ENCODE measurements at places on chromosomes 12 and 14. TPM values are rescaled to one million over a fixed set of nuclear protein-coding genes. Genes with fewer than 3 reads are reported as not detected.

The SPIC gene
- not detected for total RNA-seq

The HOXC12 gene
- not detected for total RNA-seq

The C12orf54 gene
- not detected for total RNA-seq

The POTEG gene
- not detected for total RNA-seq

The ACSM4 gene
- total RNA-seq: not detected

The SLCO1B1 gene
- not detected for total RNA-seq

The KRT71 gene
- total RNA-seq: not detected

The PRORP gene
- 51.1 TPM for total RNA-seq

The PRB2 gene
- total RNA-seq: not detected

The ASB2 gene
- 25.5 TPM for total RNA-seq

The RNF212B gene
- total RNA-seq: not detected

The CRADD gene
- 5.7 TPM for total RNA-seq

The HOXC4 gene
- not detected for total RNA-seq

The RCOR1 gene
- total RNA-seq: 14.8 TPM
